Activated T-cell treated with anti-CD3 and anti-CD28 coated beads, Interleukin-2, amount 50 U/mL, for 48 hours (primary cell): ENCODE measurements at places on chromosomes 2 and 18.

DNA sequence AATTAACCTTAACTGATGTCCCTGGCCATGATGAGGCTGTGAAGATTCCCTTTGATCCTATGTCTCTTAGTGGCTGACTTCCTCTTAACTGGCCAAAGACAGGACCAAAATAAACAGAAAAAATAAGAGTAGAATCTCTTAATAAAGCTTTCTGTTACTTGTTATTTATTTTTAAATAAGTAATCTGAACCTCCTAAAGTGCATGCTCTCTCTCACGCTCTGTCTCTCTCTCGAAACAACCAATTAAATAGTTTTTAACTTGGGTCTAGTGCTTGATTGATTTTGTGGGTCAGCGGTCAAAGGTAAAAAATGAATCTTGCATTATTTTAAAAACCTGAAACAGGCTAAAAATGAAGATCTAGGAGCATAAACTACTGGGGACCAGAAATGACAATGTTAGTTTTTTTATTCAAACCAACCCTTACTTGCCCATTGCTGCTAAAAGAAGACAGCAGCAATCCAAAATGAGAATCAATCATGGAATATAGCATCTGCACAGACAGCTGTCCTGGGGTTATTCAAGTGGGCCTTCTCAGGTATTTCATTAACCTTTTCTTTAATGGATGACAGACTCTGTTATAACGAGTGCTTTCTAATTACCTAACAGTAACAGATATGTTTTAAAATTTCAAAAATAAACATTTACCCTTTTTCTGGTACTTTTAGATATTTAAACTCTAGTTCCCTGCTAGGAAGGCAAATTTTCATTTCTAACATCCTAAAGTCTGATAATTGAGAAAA, 11.2 kb downstream of the GAREM1 start:
- no peak for DNase-seq

GRCh38 chr2:18209934-18210639, 331.6 kb downstream of the KCNS3 start:
- DNase-seq, result no peak

DNA sequence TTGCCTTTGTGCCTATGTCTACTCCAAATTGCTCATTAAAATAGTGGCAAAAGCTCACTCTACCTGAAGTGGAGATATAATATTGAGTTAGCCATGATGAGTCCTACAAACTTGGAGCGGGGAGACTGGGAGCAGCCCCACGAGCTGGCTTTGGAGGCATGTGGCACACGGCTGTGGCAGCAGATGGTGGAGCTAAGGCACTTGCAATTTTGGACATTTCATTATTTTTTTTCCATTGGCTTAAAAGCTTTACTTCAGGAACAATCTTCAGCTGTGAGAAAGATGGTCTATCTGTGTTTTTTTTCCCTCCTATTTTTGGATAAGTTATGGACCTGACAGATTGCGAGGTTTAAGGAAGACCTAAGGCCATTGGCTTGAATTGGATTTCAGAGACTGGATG, 578.3 kb downstream of the CMPK2 start:
- no peak for DNase-seq

DNA sequence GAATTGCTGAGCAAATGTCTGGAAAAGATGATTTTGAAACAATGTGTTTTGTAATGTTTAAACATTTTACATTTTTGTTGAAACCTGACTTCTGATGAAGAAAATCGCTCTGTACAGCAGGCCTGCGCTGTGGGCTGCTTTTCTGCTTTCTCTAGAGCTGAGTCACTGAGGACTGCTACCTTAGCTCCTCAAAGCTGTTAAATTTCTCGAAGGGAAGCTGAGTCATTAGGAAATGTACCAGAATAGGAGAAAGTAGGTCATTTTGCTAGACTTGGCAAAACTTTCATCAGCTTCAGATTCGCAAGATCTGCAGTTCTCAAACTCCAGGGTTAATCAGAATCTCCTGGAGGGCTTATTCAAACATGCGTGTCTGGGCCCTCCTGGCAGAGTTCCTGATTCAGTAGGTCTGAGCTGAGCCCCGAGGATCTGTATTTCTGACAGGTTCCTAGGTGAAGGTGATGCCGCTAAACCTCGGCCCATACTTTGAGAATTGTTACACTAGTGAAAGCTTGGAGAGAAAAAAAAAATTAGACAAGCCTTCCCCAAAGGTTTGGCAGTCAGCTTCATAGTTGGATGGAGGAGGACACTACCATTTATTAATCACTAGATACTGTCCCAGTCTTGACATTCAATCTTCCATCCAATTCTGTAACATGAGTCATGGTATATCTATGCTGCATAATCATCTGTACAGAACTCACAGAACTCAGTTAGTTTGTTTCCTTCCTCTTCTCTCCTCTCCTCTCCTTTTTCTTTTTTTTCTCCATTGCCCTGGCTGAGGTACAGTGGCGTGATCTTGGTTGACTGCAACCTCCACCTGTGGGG, 297.6 kb downstream of the PARD3B start:
- DNase-seq, result peak; percentile 31

DNA sequence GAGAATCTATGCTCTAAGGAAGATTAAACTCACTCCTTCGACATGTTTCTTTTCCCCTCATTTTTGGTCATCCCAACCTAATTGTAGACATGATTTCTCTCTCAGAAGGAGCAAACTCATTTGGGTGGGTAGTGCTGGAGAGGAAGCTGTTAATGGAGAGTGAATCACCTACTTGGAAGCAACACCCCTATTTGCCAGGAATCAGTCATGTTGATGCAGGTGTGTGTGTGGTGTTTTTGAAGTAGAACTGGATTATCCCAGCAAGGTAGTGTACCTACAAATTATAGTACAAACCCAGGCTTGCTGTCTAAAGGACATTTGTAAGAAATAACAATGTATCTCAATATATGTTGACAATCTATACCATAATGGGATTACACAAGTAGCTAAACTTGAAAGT, 186.4 kb downstream of the EPHA4 start:
- no peak for DNase-seq

- no peak for DNase-seq
Measured at GRCh38 chr2:239502430-239503186, 101.8 kb upstream of the HDAC4 start.

DNA sequence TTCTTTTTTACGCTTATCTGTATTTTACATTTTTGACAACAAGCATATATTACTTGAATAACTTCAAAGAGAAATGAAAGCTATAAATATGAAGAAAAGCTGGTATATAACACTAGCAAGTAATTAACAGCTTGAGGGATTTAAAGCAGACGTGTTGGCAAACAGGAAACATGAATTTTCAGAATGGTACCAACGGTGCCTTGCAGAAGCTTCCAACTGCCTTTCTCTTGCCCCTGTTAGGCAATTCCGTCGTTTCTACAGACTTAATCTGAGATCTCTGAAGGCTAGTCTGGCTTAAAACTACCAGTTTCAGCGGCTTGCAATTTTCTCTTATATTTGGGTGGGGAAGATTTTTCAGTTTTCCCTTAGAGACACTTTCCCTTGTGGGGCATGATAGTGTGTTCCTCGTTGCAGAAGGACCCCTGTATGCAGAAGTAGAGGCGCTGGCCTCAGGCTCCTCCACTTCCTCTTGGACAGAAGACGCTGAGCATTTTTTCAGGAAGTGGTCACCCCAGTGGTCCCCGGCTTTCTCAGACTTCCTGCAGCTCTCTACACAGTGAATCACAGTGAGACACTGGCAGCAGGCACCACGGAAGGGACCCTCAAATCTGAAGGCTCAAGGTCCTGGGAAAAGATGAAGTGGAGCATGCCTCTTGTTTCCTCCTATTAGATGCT, 56.2 kb upstream of the SLC16A14 start:
- DNase-seq, result no peak

DNA sequence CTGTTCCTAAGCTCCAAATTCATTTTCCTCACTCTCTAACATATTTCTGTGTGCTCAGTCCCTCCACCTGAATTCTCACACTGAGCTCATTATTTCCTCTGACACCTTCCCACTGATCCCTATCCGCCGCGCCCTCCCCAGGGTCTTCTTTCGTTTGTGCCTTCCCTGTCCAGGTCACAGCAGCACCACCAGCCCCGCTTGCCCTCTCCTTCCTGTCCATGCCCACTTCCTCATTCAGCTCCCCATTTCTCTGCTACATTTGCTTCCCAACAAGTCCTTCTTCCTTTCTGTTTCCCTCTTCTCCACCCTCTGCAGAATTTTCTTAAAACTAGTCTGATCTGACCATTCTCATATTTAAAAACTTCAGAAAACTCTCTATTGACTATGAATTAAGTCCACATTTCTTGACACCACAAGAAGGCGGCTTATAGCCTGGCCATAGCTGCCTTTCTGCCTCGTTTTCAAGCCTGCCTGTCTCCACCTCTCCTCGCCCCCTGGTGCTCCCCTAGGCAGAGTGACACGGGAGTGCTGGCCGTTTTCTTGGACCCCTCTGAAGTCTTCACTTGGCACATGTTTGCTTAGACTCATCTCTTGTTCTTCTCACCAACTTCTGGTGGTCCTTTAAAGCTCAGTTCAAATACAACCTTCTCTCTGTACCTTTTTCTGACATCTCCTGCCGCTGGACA, 138.7 kb upstream of the BOD1L2 start:
- no peak for DNase-seq

GRCh38 chr2:203649176-203649814, 57.1 kb upstream of the CD28 start:
- no peak for DNase-seq

GRCh38 chr2:158723921-158724802, 71.0 kb upstream of the DAPL1 start:
- DNase-seq, result no peak

DNA sequence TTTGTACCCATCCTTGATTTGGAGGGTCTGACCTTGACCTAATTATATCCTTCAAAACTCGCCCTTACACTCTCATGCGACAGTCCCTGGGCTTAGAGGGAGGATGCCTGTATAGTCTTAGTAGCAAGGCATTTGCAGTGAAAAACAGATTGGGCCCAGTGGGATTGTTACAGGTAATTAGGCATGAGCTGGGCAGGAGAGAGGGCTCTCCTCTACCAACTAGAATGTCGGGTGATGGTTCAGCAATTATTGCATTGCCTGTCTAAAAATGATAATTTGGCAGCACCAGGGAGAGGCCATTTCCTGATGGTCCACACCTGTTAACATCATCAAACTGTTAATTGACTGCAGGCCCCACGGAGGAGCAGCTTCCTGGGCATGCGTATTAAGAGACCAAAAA, 32.4 kb downstream of the COMMD1 start:
- no peak for DNase-seq

DNA sequence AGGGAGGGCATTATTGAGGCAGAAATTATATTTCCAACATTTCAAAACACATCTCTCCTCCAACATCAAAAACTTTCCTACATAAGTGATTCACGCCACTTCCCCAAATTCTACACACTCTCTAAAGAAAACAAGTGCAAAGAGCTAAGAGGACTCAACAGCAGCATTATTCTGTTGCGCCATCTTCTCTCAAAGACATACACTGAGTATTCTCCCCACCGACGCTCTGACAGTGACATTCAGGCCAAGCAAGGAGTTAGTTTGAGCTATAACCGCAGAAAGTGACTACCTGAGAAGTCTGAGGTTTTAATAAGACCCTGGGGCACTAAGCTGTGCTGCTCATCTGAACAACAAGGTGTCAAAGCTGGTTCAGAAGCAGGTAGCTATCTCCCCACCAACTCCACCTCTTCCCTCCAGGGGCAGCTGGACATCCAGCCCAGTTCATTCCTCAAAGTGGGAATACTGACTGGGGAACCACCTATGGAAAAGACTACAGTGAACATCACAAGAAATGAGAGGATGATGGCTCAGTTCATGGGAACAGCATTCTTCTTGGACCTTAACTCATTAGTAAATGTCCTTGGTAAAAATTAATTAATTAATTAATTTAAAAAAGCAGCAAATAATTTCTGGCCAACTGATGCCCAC, 309.5 kb upstream of the CCDC68 start:
- no peak for DNase-seq

GRCh38 chr2:1681323-1682180, 62.8 kb downstream of the PXDN start:
- DNase-seq, result no peak

GRCh38 chr2:58606799-58607198, 365.7 kb upstream of the FANCL start:
- DNase-seq, result no peak

DNA sequence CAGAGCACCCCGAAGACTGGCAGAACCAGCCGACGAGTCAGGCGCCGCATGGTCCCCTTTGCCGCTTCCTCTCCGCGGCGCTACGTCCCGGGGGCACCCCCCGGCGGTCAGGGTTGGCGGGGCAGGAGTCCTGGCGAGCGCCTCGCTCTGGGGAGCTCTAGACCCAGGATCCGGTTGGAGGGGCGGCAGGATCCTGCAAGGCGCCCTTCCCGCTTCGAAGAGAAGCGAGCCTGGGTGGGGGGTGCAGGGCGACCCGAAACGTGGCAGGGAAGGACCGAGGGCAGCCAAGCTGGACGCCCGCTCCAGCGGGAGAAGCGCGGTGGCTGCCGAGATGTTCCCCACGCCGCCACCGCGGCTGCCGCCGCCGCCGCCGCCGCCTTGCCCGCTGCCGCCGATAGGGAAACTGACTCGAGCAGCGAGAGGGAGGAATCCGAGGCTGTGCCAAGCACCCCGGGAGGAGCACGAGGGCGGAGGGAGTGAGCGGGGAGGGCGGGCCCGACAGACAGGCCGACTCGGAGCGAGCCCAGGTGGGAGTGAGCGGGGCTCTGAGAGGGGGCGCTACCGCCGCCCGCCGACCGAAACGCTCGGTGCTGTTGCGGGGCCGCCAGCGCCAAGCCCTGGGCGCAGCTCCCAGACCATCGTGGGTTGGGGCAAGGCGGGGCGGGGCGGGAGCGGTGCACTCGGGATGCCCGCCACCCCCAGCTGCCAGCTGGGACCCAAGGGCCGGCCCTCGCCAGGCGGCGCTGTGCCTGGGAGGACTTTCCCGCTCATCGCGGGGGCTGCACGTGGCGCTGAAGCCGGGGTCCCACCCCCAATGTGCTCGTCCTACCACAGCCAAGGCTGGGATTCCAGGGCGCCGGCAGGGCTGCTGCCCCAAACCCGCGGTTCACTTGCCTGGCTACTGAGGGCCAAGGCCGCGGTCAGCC, at the start of gene GALNT14:
Gene GALNT14, minus strand, starts transcription at position 404 of the 926 bp plus-strand sequence. Its CDS starts 354 bp downstream, at position 50.
- DNase-seq, result peak; percentile 76

DNA sequence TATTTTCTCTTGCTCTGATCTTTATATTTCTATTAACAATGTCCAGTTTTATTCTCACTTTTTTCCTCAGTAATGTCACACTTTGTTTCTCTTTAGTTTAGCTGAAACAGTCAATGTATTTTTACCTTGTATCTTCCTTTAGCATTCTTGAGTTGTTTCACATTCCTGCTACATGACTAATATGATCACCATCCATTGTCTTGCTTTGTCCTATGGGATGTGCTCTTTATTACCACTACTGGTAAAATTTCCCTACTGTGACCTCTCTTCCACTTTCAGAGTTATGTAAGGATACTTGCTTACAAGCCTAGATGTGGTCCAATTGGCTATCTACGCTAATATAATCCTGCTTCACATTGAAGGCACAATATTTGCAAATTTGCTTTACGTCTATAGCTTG, 457.9 kb downstream of the PIK3C3 start:
- DNase-seq, result no peak

GRCh38 chr18:47280121-47280520, 28.7 kb upstream of the SKOR2 start:
- DNase-seq, result no peak

DNA sequence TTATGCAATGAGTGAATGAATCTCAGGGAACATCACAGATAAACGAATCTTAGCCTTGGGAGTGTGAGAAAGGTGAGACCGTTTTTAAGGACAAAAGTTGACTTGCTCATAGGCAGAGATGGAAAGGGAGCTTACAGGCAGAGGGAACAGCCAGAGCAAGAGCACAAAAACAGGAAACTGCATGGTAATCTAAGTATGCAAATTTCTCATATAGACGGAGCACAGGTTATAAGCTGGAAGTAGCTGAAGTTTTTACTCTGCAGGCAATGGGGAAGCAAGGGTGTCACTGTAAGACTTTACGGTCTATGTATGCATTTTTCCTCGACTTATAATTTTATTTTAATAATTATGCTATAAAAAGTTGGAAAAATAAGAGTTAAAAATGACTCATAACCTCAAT, 44.8 kb upstream of the STRN start:
- DNase-seq, result no peak
